ENCODE measurements at places on chromosomes 1 and 21. TPM values are rescaled to one million over a fixed set of nuclear protein-coding genes. Genes with fewer than 3 reads are reported as not detected.

GRCh38 chr1:201032408-201032807 lies 8.9 kb upstream of the KIF21B start:
- DNase-seq, result no peak

DNA sequence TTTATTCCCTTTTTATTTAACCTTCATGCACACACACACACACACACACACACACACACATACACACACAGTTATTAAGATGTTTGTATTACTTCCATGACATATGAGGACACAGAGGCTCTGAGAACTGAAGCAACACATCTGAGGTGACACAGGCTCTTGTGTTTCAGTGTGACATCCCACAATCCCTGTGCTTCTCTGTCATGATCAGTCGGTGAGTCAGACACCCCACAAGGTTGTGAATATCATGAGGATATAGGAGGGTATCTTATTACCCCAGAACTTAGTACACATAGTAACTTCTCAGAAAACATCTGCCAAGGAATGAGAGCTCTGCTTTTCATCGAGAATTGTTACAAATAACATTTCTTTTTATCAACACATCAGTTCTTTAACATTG lies 459.3 kb downstream of the PLPP3 start:
- no peak for DNase-seq

DNA sequence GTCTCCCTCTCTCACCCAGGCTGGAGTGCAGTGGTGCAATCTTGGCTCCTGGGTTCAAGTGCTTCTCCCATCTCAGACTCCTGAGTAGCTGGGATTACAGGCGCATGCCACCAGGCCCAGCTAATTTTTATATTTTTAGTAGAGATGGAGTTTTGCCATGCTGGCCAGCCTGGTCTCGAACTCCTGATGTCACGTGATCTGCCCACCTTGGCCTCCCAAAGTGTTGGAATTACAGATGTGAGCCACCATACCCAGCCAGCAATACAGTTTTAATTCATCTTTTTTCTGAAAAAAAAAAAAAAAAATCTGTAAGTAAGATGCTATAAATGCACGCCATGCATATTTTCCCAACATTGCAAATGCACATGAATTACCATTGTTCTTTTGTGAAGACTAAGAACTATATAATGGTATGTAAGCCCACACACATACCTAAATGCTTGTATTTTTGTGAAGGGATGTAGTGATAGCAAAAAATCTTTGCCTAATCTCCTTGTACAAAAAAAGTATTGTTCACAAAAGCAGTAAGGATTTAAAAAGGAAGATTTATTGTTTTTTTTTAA lies 8.0 kb downstream of the LAMC2 start:
- no peak for DNase-seq

GRCh38 chr1:13617108-13617507 lies 33.5 kb downstream of the PDPN start:
- DNase-seq, result no peak

DNA sequence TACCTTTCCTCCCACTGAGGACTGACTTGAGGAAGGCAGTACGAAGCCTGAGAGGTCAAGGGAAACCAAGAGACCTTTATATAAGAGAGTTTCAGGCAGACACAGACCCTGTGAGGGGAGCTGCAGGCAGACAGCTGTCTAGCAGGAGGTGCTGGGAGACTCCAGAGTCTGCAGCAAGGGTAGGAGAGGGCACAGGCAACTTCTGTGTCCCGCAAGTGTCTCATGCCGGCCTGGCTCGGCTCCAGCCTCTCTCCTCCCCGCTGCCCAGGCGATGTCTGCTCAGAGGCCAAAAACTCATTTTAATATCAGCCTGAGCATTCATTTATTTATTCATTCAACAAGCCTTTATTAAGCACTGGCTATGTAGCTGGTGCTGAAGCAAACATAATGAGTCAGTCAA lies 83.0 kb downstream of the KIRREL1 start:
- no peak for DNase-seq

DNA sequence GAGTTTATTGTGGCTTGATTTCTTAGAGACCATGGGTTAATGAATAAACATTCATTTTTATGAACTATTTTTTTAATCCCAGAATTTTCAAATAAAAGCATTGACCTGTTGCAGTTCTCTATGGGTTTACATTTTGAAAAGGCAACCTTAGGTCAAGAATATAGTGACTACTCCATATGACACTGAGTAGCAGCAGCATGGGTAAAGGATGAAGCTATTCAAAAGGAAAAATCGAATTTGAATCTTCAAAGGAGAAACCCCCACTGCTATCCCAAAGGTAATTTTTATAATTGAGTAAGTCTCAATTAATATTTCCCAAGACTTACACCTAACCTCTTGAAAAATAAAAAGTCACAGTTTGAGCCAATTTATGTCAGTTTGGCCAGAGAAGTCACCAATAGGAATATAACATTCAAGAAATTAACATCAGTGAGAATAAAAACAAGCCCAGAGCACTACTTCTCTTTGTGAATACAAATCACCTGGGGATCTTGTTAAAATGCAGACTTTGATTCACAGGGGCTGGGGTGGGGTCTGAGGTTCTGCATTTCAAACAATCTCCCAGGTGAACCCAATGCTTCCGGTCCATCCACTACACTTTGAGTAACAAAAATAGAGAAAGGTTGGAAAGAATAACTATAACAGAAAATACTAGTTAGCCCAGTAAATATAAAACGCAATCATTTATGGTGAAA lies 39.8 kb downstream of the USP1 start:
- DNase-seq, result no peak

GRCh38 chr1:37797750-37798345 lies 4.2 kb downstream of the MANEAL start:
- DNase-seq, result no peak

- no peak for DNase-seq
Observed at GRCh38 chr1:215971793-215972441, 404.8 kb downstream of the KCTD3 start.

The RCSD1 gene
- total RNA-seq, result 18.3 TPM

The ARPC5 gene
- 107 TPM for total RNA-seq
